Mesenchymal stem cell (in vitro differentiated cells and primary cell): ENCODE measurements at places on chromosomes 5 and 9.

DNA sequence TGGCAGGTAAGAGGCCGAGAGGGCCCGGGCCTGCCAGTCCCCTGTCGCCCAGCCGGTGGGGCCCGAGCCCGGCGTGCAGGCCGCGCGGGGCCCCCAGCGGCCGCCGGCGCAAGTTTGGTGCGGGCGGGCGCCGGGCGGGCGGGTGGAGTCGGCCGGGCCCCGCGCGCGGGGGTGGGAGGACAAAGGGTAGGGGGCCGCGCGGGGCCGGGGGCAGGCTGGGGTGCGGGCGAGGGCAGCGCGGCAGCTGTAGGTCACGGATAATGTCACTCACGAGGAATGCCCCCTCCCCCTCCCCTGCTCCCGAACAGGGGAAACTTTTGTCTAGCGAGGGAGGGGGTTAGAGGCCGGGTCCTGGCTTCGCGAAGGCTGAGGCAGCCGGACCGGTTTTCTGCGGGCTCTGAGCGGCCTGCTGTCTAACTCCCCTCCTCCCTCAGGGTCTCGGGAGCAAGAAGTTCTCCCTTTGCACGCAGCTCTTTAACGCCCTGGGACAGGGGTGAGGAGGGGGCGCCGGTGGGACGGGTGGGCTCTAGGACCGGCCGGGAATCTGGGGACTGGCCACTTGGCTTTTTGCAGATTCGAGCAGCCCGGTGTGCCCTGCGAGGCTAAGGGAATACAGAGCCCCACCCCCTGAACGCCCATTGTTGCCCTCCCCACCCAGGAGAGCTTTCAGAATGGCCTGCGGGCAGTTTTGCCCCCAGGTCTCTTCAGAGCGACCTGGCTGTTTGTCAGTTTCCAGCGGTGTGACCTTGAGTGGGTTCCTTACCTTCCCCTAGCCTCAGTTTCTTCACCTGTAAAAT is 21.3 kb upstream of the NDST1 start:
- H3K4me1 ChIP-seq: peaks cover 40% of the 10 kb centered on the region
- H3K27me3 ChIP-seq: no peaks in the 10 kb centered on the region
- H3K27ac ChIP-seq: peak overlapping the region; percentile 96
- peaks cover 16% of the 10 kb centered on the region for H3K36me3 ChIP-seq
- peak overlapping the region; percentile 85 for H3K4me3 ChIP-seq
- peak; percentile 74 for DNase-seq

GRCh38 chr9:2765250-2765880 is 48.1 kb downstream of the KCNV2 start:
- no peak overlapping the region for H3K27ac ChIP-seq
- DNase-seq: no peak
- peaks cover 29% of the 10 kb centered on the region for H3K36me3 ChIP-seq
- no peaks in the 10 kb centered on the region for H3K27me3 ChIP-seq

GRCh38 chr9:125755340-125755739 is 8.2 kb downstream of the PBX3 start:
- no peak overlapping the region for H3K4me3 ChIP-seq
- no peak overlapping the region for H3K27ac ChIP-seq
- DNase-seq: peak; percentile 48
- H3K4me1 ChIP-seq: peaks cover 1% of the 10 kb centered on the region

- H3K36me3 ChIP-seq: no peaks in the 10 kb centered on the region
- H3K27me3 ChIP-seq: no peaks in the 10 kb centered on the region
- H3K27ac ChIP-seq: no peak overlapping the region
- H3K4me3 ChIP-seq: no peak overlapping the region
- DNase-seq: no peak
Observed at GRCh38 chr9:110199643-110200042, 8.3 kb downstream of the C9orf152 start.

DNA sequence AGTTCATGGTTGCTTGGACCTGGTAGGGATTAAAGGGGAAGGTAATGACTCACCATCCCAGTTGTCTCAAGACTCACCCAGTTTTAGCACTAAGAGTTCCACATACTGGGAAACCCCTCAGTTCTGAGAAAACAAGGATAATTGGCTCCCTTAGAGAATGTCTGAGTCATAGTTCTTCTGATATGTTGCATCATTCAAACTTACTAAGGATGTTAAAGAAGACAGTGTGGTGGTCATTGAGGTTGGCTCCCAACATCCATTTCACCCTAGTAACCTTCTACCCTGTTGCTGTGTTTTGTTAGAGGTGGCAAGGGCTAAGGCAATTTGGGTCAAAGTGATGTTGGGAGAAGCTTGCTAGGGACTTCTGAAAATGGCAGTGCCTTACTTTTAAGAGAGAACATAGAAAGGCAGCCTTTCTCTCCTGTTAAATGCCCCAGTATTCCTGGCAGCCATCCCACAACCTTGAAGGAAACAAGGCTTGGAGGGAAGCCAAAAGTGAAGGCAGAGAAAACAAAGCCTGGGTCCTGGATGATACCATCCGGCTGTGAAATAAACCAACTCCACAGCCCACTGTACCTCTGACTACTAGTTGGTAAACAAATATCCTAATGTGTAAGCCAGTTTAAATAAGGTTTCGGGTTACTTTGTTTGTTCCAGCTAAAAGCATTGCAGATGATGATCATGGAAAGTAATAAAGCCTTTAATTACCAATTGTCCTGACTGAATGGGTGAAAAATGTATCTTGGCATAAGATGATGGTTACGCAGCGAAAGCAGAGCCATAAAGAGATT is 80.4 kb upstream of the ADAMTSL1 start:
- peak overlapping the region; percentile 67 for H3K27ac ChIP-seq
- peak; percentile 92 for DNase-seq
- peaks cover 2% of the 10 kb centered on the region for H3K4me1 ChIP-seq
- no peaks in the 10 kb centered on the region for H3K27me3 ChIP-seq

DNA sequence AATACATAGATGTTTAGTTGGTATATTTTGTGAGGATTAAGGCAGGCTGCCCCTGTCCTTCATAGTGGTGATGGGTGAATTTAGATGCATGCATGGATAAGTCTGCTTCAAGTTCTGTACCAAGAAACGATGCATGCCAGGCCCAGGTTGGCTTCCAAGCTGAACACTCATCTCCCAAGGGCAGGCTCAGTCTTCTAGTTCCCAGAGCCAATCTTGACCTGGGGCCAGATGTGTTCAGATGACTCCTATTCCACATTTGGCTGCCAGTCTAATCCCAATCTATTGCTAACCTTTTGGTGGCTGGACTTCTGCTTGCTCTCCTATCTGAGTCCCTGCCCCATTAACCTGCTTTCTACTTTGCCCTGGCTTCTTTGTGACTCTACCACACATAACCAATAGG is 18.5 kb upstream of the SNAPC3 start:
- peaks cover 3% of the 10 kb centered on the region for H3K4me1 ChIP-seq
- H3K27me3 ChIP-seq: peaks cover 3% of the 10 kb centered on the region
- H3K4me3 ChIP-seq: no peak overlapping the region
- DNase-seq: no peak
- no peaks in the 10 kb centered on the region for H3K36me3 ChIP-seq
- no peak overlapping the region for H3K27ac ChIP-seq

GRCh38 chr5:95725071-95725820 is 5.9 kb upstream of the RHOBTB3 start:
- H3K27me3 ChIP-seq: no peaks in the 10 kb centered on the region
- H3K36me3 ChIP-seq: no peaks in the 10 kb centered on the region
- DNase-seq: no peak
- peaks cover 1% of the 10 kb centered on the region for H3K4me1 ChIP-seq
- H3K4me3 ChIP-seq: no peak overlapping the region
- no peak overlapping the region for H3K27ac ChIP-seq

GRCh38 chr5:74116266-74116665 is 490.3 kb downstream of the ARHGEF28 start:
- H3K27ac ChIP-seq: no peak overlapping the region
- no peaks in the 10 kb centered on the region for H3K27me3 ChIP-seq
- H3K4me3 ChIP-seq: no peak overlapping the region
- no peaks in the 10 kb centered on the region for H3K36me3 ChIP-seq
